ENCODE measurements at places on chromosomes 16 and 17.
A peak's percentile ranks its signal among the peaks of the same experiment; 100 is the strongest.

DNA sequence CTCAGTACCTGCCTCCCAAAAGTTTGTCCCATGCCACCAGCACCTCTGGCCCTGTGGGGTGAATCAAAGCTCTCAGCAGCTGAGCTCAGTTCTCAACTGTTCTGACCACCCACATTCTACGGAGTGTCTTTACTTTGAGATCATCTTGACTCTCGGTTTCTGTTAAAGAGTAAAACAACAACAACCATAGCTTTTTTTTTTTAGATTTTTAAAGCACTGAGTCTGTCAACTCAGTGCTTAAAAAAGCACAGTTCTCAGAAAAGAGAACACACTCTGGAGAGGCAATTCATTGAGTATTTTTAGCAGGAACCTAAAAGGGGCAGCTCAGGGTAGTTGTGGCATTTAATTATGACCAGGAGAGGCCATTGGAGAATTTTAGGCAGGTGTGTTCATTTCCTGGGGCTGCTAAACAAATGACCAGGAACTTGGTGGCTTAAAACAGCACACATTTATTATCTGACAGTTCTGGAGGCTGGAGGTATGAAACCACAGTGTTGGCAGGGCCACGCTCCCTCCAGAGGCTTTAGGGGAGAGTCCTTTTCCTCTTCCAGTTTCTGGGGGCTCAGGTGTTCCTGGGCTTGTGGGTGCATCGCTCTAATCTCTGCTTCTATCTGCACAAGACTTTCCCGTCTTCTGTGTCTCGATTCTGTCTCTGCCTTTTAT is 6.7 kb upstream of the WFIKKN2 start:
- DNase-seq: peak; percentile 33

- no peak for DNase-seq
Observed at GRCh38 chr16:80259290-80259805, 281.4 kb upstream of the DYNLRB2 start.

- DNase-seq: peak; percentile 79
Observed at GRCh38 chr17:58338841-58339754, 10.5 kb upstream of the TSPOAP1 start.

GRCh38 chr17:77935121-77935571 is 23.4 kb upstream of the TNRC6C start:
- DNase-seq: no peak

GRCh38 chr17:35963663-35964062 is 17.6 kb downstream of the CCL16 start:
- DNase-seq: no peak

- DNase-seq: no peak
Observed at GRCh38 chr17:53100126-53100525, 722.6 kb upstream of the KIF2B start.

DNA sequence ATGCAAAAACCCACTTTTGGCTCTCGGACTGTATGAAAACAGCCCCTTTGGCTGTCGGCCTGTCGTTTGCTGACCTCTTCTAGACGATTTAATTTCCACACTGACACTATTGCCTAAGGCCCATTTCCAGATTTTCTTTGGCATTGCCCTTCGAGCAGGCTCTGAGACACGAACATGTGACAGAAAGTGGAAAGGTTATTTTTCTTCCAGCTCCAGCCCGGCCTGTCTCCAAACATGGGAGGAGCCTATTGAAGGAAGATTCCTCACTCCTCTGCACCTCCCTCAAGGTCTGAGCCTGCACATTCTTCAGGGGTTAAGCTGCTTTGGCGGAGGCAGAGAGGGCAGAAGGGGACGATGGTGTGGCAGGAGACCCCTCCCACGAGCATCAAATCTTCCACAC is 85.9 kb upstream of the FOXF1 start:
- no peak for DNase-seq

- no peak for DNase-seq
Observed at GRCh38 chr16:14369734-14370598, 260.1 kb downstream of the PARN start.

DNA sequence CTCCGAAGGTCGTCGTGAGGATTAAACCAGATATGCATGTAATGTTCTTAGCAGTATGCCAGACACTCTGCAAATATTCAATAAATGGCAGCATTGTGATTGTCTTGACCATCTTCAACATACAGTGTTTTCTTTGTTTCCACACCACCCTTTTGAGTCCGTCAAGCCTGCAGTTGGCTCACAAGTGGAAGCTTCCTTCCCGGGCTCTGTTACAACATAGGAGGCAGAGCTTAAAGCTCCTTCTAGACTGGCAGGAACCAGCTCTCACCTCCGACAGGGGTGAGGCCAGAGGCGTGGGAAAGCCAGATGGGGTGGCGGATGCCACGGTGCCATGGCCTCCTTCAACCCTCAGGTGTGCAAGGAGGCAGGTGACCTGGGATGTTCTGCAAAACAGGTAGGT is 138.3 kb downstream of the FOXL1 start:
- DNase-seq: no peak

DNA sequence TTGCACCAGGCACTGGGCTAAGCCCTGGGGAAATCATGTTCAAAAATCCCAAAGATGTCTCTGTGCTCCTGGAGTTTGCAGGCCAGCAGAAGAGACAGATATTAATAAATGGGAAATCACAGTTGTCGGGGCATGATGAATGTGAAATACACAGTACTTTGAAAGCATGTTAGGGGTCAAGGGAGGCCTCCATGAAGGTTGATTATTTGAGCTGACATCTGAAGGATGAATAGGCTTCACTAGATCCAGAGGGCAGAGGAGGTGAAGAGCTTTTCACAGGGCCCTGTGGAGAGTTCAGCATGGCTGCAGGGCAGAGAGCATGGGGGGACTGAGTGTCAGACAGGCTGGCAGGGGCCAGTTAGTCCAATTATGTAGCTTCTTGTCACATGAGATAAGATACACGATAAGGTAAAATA is 2.6 kb downstream of the ANKRD40CL start:
- DNase-seq: no peak

DNA sequence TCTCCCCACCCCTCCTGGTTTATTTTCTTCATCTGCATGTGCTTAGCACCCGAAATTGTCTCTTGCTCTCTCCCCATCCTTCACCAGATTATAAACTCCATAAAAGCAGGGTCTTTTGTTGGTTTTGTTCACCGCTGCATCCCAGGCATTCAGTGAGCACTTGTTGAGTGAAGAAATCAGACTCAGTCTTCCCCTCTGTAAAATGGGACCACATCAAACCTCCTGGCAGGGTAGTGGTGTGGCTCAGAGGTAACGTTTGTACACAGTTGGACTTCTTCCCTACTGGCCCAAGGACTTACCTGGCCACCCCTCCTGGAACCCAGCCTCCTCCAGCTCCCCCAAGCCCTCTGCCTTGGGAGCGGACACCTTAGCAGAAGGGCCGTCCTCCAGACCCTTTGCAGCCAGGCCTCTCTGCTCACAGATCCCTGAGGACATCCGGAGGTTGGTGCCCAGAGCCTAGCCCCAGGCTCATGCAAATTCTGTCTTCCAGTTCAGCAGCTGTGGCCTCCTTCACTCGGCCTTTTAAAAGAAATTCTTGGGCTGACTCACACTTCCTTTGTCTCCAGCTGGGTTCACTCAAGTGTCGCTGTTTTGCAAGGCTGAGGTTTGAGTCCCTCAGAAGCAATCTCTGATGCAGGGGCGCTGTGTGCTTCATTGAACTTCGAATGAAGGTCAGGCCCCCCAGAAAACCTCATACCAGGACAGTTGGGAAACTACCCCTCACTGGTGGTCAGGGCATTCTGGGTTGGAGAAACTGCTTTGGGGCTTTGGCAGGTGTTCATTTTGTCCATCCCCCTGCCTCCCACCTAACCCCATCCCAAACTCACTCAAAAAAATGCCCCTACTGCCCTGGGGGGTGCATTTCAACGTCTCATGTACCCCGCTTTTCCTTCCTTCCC is 16.8 kb upstream of the RMI2 start:
- DNase-seq: peak; percentile 94

- no peak for DNase-seq
Observed at GRCh38 chr17:5354886-5355415, 64.5 kb downstream of the NUP88 start.

DNA sequence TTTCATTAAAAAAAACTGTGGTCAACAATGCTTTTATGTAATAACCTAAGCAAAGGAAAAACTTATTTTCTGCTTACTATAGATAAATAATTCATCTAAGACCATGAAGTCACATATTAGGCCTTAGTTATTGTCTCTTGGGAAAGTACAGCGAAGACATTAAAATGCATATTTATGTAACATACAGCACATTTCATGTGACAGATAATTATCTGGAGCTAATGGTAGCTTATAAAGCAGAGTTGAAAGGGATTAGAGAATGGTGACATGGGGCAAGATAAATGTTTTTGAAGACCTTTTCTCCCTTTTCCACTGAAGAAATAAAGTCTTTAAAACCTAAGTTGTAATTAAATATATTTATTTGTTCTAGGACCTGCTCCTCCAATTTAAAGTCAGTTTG is 9.7 kb downstream of the MEIOC start:
- no peak for DNase-seq

- no peak for DNase-seq
Observed at GRCh38 chr16:20821682-20822081, 15.4 kb downstream of the REXO5 start.

GRCh38 chr16:48126801-48127644 is 28.8 kb downstream of the ABCC12 start:
- no peak for DNase-seq

- DNase-seq: no peak
Observed at GRCh38 chr17:1713878-1714426, 3.8 kb upstream of the TLCD2 start.

GRCh38 chr16:85250147-85250463 is 137.8 kb upstream of the CIBAR2 start:
- no peak for DNase-seq

- peak; percentile 56 for DNase-seq
Observed at GRCh38 chr17:48110761-48111160, 3.2 kb downstream of the SNX11 start.

DNA sequence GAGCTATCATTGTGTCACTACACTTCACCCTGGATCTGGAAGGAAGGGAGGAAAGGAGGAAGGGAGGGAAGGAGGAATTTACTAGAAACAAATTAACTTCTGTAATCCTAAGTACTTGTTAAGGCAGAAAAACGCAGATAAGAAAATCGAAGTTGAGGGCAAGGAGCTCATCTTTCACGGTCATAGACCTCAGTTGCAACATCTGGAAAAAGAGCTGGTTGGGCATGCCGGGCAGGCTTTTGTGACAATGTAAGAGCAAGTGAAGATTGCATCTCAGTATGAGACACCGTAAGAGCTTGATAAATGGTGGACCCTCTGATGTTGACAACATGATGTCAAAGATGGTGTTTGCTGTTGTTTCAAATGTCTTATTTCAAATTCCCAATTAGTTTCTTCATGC is 721.5 kb downstream of the MAF start:
- no peak for DNase-seq

DNA sequence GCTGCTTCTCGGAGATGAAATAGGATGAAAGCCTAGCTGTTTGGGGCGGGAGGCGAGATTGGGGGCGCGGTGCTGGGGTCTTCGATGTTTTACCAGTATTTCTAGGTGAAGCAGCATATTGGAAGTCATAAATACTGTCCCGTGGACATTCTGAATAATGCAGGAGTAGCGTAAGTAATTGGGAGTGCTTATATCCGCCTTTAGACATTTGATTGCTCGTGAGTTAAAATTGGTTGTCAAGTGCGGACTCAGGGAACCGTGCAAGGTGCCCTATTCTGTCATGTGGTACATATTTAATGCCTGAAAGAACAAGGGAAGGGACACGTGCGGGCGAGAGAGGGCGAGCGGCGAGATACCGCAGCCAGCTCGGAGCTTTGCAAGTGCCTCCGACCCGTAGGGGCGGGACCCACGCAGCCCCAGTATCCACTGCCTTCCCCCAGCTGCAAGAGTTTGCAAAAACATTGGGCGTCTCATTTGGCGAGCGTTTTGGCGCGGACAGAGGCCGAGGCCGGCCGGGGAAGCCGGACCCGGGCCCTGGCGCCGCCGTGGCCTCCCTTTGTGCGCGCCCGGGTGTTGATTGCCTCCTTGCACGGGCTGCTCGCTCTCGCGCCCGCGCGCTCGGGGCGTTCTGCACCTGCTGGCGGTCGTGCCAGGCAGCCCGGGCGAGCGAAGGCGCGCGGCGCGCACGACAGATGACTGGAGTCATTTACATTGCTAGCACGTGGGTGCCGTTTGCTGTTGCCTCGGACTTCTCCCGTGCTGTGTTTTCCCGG is 849.8 kb upstream of the RBFOX1 start:
- DNase-seq: no peak

GRCh38 chr17:68707031-68707430 is 105.9 kb upstream of the FAM20A start:
- DNase-seq: peak; percentile 70

DNA sequence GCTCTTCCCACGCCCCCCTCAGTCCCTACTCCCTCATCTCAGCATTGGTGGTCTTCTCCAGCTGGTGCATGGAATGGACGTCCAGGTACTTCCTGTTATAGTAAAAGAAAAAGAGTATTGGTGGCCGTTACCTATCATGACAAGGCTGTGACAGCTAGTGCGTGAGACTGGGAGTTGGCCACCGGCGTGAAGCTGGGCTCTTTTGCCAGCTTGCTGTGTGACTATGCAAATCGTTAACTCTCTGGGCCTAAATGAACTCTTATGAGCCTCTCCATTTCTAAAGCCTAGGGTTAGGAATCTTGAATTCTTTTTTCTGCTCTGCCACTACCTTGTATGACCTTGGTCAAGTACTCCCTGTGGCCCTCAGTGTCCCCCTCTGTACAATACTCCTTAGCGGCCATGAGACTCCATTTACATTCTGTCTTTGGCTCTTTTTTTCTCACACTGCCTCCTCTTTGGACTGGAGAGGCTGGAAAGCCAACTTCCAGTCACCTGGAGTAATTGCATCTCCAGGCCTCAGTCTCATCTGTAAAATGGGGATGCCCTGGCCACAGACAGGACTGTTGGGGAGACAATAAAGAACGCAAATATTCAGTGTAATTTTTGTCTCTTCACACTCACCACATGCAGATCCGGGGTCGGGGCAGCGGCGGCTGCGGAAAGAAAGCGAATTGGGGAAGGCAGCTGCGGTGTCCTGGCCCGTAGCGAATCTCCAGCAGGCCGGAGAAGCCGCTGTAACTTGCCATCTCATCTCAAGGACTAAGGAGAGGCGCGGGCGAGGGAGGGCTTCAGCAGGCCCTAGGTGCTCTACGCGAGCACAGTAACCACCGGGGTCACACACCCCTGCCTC is 1.1 kb downstream of the CFAP119 start:
- DNase-seq: no peak

GRCh38 chr16:4098501-4098900 is 17.7 kb downstream of the ADCY9 start:
- no peak for DNase-seq

DNA sequence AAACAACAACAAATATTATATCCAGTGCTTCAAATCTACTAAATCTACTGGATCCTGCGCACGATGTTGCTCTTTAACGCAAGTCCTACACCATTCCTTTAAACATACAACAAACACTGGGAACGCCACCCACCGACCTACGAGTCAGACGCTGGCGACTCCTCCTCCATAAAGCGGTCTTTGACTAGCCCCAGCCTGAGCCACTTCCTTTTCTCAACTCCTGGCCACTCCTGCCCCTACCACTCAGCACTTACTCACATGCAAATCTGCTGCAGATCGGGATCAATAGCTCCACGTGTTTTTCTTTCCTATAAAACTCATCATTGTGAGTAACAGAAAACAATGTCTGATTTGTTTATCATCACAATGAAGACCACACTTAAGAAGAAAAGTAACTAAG is 32.8 kb upstream of the MNT start:
- DNase-seq: peak; percentile 50

GRCh38 chr16:28146536-28146935 is 65.2 kb downstream of the XPO6 start:
- no peak for DNase-seq

GRCh38 chr17:80872501-80873306 is 118.9 kb upstream of the CHMP6 start:
- DNase-seq: no peak

- DNase-seq: peak; percentile 92
Observed at GRCh38 chr17:78154903-78155811, 9.0 kb downstream of the C17orf99 start.

GRCh38 chr17:39236450-39236927 is 10.7 kb upstream of the STAC2 start:
- no peak for DNase-seq

Measured in suppressor macrophage treated with lipopolysaccharide for 1 hour (primary cell).